ENCODE measurements at places on chromosomes 1 and 21.

GRCh38 chr1:100806601-100807000, 87.1 kb downstream of the VCAM1 start:
- DNase-seq, result no peak

DNA sequence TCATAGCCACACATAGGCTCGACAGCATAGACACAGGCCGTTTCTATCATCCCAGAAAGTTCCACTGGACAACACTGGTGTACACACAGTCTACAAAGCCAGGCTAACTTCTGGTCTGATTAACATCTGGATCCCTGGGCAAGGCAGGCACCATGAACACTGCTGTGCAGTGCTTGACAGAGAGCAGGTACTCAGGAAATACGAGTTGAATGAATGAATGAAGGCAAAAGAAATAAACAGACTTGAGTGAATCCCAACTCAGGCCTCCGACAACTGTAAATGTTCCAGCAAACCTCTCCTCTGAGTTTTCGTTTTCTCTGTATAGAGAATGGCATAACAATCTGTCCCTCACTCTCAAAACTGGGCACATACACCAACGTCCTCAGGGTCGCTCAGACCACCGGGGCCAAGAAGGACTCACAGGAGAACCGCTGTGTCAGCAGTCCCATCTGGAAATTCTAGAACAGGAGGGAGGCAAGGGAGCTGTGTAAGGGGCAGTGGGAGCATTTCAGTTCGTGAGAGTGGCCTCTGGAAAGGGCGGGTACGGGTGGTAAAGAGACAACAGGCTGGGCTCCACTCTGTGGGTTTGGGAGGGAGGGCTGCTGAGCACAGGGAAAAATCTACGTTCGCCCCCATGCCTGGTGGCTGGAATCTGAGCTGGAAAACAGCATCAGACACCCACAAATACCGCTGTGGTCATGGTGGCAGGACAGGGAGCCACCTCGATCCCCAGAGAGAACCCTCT, 15.1 kb upstream of the ECE1 start:
- DNase-seq, result no peak

- no peak for DNase-seq
Observed at GRCh38 chr1:197994907-197995407, 77.8 kb downstream of the LHX9 start.

DNA sequence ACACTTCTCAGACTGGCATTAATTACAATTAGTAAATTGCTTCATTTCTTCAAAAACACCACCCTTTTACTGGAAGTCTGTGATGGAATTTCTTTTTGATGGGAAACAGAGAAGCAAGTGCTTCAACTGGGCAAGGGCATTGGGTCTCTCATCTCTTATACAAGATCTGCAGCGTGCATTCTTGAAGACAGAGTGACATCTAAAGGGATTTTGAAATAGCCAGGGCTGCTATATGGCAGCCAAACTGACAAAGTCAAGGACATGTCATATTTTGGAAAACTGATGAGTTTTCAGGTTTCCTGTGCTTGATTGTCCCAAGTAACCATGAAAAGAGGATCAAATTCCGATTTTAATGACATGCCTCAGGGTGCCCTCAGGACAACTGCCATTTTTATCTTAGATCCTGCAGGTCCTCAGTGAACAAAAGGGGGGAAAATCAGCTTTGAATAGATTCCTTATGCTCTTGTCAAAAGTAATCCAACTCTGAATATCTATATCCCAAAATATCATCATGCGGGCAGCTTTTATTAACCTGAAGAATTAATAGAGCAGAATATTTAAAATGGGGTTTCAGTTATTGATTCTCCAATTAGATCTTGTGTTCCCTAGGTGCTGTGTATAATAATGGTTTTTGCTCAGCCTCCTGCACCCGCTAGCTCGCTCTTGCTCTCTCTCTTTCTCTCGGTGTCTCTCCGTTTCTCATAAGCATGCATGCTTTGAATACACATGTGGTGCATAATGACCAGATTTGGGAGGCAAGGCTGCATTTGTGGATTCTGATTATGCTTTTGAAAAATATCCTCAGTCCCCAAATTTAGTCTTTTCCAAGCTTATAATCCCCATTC, 221.8 kb downstream of the TTLL7 start:
- DNase-seq, result no peak

DNA sequence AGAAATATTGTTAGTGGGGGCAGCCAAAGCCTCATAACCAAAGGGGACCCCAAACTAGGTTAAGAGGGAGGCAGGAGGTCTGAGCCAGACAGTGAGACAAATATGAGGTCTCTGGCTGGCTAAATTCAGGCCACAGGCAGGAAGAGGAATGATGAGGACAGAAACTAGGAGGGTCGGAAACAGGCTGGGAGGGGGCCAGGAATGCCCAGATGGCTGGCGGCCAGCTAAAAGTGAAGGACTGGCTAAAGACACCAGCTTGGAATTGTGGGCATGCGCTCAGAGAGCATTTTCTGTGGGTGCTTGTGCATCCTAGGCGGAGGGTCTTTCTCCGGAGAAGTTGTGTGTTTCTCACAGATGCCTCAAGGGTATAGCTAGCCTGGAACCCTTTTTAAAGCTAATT, 77.0 kb downstream of the PGM1 start:
- DNase-seq, result no peak

DNA sequence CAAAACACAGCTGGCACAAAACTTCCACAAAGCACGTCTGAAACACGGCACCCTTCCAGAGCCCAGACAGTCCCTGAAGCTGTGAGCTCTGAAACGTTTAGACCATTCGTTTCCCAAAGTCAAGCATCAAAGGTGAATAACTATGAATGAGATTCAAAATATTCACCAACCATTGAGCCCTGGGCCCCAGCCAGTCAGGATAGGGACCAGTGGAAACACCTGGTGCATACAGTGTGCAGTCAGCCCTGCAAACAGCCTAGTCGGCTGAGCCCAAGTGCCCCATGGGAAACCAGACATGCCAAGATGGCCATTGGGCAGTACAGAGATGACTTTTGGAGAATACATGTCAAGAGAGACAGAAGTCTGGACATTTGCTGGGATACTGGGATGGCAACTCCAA, 90.4 kb upstream of the EDN2 start:
- no peak for DNase-seq

DNA sequence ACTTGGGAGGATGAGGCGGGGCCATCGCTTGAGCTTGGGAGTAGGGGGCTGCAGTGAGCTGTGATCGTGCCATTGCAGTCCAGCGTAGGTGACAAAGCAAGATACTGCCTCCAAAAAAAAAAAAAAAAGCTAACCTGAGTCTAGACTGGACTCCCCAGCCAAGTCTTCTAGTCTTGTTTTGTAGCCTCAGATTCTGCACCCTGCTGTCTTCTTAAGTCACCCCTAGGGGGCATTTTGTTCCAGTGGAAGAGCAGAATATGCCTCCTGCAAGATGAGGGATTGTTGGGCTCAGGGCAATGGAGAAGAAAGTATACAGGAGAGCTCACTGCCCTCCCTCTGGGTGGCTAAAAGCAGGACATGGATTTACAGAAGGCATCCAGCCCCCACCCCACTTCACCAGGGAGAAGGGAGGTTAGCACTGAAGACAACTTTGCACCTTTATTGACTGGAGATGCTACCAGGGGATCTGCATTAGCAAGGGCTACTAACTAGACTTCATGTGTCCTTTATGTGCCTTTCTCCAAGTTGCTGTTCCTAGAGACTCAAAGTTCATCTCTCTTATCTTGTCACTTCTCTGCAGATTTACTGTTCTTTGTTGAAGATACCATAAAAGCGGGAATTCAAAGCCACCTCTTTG, 15.3 kb upstream of the RNF187 start:
- DNase-seq, result no peak

DNA sequence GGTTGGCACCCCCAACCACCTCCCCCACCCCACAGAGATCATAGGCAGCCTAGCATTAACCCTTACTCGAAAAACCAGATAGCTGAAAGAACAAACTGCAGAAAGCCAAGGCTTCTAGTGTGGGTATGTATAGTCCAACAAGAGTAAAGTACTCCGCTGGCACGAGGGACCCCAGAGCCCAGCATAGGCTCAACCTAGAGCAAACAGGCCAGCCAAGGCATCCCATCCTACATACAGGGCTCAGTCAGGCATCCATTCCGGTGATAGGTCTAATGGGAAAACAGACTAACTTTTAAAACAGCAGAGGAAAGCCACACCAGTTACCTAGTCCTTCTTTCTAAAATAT, 17.8 kb downstream of the DIPK1A start:
- DNase-seq, result no peak

DNA sequence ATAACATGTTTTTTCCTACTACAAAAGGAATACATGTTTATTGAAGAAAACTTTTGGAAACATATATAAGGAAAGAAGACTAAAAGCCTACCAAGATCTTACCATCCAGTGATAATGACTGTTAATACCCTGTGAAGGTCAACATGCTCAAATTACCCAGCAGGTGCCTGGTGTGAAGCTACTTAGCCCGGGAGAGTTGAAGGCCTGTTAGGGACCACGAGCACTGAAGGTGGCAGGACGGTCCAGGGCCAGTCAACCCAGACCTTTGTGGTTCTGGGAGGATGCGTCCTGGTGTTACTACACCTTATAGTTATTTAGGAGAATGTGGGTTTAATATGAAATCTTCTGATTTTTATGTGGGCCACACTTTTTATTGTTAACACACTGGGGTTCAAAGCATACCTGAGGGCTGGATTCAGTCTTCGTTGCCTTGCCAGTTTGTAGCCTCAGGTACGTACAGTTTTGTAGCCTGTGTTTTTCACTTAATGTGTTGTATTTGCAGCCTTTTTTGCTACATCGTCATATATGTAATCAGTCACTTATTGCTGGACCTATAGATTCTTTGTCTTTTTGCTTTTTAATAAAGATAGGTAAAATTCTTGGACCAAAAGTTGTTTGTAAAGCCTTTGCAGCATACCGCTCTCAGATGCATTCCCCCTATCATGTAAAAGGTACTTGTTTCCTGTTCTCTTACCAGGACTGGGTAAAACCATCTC, 9.8 kb downstream of the ITSN1 start:
- no peak for DNase-seq

DNA sequence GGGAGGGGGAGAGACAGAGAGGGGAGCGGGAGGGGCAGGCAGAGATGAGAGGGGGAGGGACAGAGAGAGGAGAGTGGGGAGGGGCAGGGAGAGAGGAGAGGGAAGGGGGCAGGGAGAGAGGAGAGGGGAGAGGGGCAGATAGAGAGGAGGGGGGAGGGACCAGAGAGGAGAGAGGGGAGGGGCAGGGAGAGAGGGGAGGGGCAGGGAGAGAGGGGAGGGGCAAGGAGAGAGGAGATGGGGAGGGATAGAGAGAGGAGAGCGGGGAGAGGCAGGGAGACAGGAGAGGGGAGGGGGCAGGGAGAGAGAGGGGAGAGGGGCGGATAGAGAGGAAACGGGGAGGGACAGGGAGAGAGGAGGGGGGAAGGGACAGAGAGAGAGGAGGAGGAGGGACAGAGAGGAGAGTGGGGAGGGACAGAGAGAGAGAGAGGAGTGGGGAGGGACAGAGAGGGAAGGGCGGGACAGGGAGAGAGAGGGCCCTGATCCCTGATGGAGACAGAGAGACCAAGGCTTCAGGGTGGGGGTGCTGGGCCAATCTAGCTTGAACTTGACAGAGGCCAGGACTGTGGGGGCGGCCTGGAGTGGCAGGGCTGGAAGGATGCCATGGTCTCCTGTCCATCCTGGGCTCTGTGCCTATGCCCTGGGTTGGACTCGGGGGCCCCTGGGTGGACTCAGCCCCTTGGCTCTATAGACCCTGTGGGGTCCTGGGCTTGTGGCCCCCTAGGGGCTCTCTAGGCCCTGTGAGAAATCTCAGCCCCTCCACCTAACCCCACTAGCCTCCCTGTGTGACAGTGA, 43.6 kb downstream of the DMRTB1 start:
- DNase-seq, result no peak

- no peak for DNase-seq
Observed at GRCh38 chr21:42397746-42398394, 2.0 kb upstream of the TMPRSS3 start.

- DNase-seq, result no peak
Observed at GRCh38 chr1:207944571-207944970, 33.6 kb upstream of the CD34 start.

DNA sequence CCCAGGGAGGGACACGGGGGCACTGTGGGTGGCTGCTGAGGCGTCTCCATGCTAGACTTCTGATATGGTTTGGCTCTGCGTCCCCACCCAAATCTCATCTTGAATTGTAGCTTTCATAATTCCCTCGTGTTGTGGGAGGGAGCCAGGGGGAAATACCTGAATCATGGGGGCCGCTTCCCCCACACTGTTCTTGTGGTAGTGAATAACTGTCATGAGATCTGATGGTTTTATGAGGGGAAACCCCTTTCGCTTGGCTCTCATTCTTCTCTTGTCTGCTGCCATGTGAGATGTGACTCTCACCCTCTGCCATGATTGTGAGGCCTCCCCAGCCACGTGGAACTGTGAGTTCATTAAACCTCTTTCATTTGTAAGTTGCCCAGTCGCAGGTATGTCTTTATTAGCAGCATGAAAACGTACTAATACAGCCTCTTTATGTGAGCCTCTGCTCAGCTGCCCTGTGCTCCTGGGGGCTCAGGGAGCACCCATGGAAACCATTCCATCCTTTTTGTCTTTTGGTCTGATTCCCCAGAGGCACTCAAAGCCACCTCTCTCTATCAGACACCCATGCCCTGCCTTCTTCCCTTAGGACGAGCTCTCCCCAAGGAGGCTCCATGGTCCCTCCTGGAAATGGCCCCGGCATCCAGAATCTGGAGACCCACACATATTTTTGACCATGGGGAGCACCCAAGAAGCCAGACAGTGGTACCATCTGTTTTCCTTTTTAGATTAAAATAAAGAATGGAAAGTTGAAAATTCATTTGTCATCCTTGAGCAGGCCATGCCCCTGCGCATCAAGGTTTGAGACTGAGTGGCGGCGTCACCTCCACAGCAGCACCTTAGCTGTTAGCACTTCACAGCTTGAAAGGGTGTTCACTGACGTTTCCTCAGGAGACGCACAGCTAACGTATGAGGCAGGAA, 65.9 kb upstream of the FAM20B start:
- no peak for DNase-seq

- DNase-seq, result no peak
Observed at GRCh38 chr1:16248603-16249516, 11.9 kb upstream of the CPLANE2 start.

DNA sequence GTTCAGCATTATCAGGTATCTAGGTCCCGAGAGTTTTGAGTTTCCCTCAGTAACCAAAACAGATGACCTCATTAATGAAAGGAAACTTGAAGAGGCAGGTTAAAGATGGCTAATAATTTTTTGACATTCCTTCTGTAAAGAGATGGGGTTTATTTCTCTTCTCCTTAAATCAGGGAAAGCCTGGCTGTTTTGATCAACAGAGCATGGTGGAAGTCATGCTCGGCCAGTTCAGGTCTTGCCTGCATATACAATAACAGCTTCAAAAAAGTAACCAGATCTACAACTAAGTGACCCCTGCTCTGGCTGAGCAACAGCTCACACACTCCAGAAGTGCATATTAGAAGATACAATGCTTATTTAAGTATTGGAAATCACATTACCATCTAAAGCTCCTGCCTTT, 36.6 kb upstream of the POU2F1 start:
- no peak for DNase-seq

- DNase-seq, result no peak
Observed at GRCh38 chr1:167911413-167911812, 2.5 kb downstream of the ADCY10 start.

GRCh38 chr1:59625384-59625783, 189.4 kb upstream of the HOOK1 start:
- DNase-seq, result no peak

- no peak for DNase-seq
Observed at GRCh38 chr1:22117851-22118250, 25.0 kb downstream of the WNT4 start.

- DNase-seq, result peak; percentile 21
Observed at GRCh38 chr1:166974647-166975345, 544 bp downstream of the ILDR2 start.

- DNase-seq, result no peak
Observed at GRCh38 chr1:228781161-228781808, 46.0 kb downstream of the RHOU start.

Measured in naive thymus-derived CD8-positive, alpha-beta T cell (primary cell).